ENCODE measurements at places on chromosomes 3 and 15.
A peak's percentile ranks its signal among the peaks of the same experiment; 100 is the strongest.

DNA sequence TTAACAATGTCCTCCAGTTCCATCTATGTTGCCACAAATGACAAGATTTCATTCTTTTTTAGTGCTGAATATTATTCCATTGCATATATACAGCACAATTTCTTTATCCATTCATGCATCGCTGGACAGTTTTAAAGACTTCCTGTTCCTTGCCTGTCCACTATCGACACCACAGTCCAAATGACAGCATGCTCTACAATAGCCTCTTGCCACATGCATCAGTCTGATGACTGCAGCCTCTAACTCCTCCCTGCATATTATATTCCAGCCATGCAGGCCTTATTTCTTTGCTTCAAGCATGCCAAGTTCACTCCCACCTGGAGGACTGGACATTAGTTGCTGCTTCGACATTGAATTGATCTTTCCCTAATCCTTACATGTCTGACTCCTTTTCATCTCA is 306.2 kb downstream of the FOXP1 start:
- DNase-seq: no peak

GRCh38 chr3:18153571-18154173 is 271.5 kb downstream of the SATB1 start:
- DNase-seq: peak; percentile 34

GRCh38 chr3:10334459-10334858 is 13.5 kb upstream of the SEC13 start:
- DNase-seq: no peak

- DNase-seq: no peak
Measured at GRCh38 chr15:23854203-23854911, 167.3 kb upstream of the NDN start.

DNA sequence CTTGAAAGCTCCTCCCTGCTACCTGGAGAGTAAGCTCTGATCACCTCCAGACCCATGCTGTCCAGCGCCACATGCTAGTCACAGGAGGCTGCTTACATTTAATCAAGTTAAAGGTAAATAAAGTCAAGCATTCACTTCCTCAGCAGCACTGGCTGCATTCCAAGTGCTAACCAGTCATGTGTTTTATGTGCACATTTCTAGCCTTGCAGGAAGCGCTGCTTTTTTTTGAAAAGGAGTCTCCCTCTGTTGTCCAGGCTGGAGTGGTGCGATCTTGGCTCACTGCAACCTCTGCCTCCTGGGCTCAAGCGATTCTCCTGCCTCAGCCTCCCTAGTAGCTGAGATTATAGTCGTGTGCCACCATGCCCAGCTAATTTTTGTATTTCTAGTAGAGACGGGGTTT is 279.2 kb downstream of the GABRG3 start:
- no peak for DNase-seq

GRCh38 chr3:50633230-50633790 is 16.4 kb downstream of the MAPKAPK3 start:
- no peak for DNase-seq

GRCh38 chr3:55857633-55858032 is 370.5 kb upstream of the WNT5A start:
- DNase-seq: no peak

DNA sequence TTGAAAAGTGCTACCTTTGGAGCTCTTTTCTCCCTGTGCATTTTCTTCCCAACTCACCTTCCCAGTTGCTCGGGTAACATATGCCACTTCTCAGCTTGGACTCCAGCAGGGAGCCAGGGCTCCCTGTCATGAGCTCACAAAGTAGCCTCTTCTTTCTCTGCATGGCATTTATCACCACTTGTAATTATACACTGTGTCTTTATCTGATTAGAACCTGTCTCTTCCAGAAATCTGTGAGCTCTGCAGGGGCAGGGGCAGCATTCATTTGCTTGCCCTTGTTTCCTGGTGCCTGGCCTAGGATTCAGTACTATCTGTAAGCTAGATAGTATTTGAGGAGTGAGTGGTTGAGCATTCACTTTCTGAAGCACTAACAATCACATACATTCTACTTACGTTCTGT is 100.9 kb downstream of the CLSTN2 start:
- DNase-seq: no peak

- no peak for DNase-seq
Measured at GRCh38 chr3:76550522-76551201, 489.2 kb upstream of the ROBO2 start.

DNA sequence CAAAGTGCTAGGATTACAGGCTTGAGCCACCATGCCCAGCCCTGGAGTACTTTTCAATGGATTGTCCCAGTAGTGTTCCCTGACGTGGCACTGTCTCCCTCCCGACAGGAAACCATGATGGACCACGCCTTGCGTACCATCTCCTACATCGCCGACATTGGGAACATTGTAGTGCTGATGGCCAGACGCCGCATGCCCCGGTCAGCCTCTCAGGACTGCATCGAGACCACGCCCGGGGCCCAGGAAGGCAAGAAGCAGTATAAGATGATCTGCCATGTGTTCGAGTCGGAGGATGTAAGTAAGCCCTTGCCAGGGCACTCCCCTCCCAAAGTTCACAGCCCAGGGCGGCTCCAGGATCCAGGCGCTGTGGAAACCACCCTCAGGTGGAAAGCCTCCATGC is 168.1 kb downstream of the NSMCE3 start:
- no peak for DNase-seq

DNA sequence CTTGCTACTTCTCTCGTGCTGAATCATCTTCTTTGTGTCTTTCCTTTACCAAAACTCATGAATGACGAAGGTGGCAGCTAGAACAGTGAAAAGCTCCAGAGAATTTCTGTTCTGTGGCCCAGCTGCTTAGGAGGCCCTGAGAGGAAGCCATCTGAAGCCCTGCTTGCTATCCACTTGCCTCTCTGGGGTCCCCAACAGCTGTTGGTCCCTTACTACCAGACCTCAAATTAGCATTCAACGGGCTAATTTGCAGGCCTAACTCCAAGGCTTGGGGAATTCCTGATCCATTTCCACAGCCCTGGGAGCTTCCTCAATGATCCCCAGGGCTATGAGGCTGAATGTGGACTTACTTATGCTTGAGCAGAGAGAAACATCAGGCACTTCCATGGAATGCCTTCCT is 37.5 kb upstream of the FSTL1 start:
- DNase-seq: no peak

GRCh38 chr15:71788646-71789579 is 21.4 kb upstream of the NR2E3 start:
- DNase-seq: peak; percentile 24

DNA sequence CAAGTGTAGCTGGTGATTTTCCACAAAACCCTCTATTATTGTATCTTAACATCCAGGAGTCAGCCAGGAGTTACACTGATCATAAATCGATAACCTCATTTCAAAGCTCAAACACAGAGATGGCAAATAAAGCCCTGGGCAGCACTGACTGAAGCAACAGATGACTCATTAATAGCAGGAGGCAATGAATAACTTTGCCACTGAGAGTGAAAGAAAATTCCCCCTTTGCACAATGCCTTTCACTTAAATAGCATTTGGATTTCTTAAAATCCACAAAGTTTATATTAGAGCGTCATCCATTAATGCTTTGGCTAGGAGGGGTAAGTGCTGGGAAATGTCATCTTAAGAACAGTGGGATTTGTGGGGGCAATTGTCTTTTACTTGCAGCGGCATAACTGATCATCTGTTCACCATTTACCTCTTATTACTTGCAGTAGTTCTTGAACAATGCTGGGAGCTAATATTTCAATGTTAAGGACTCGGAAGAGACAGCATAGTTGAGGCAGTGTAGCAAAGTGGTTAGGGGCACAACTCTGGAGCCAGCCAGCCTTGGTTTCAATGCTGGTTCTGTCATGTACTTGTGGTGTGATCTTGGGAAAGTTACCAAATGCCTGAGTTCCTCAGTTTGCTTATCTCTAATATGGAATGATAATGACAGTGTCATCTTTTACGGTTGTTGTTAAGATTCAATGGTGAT is 630.4 kb upstream of the TBL1XR1 start:
- no peak for DNase-seq

GRCh38 chr3:163364717-163365116 is 1713.6 kb downstream of the SI start:
- no peak for DNase-seq

DNA sequence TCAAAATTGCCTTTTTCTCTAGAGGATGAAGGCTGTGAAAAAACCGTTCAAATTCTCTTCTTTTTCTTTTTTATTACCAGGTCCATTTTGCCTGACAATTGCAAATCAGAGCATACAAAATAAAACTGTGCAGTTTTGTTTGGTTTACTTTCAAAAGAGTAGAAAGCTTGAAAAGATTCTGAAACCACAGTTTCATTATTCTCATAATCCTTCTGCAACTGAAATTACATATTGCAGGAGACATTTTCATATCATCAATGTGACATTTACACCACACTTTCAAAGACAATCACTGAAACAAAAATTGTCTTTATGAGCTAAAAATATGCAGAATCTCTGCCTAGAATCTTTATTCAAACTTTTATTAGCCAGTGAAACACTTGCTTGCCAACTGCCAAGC is 296.4 kb upstream of the TPRG1 start:
- no peak for DNase-seq

- no peak for DNase-seq
Measured at GRCh38 chr15:38085114-38085513, 150.7 kb downstream of the TMCO5A start.

DNA sequence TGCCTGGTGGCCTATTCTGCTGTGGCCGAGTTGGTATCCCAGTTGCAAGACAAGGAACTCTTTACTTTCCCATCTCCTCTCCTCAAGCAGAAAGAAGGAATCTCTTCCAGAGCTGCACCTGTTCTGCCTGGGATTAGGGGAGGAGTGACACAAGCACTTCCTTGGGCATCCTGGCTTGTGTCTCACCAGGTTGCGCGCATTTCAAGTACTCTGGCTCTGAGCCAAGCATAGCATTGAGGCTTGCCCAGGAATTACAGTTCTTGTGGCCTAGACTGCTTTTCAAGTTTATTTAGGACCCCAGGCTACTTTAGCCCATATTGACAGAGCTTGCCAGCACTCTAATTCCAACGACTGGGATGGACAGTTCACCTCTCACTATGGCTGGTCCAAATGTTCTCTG is 150.5 kb downstream of the RSRC1 start:
- no peak for DNase-seq

DNA sequence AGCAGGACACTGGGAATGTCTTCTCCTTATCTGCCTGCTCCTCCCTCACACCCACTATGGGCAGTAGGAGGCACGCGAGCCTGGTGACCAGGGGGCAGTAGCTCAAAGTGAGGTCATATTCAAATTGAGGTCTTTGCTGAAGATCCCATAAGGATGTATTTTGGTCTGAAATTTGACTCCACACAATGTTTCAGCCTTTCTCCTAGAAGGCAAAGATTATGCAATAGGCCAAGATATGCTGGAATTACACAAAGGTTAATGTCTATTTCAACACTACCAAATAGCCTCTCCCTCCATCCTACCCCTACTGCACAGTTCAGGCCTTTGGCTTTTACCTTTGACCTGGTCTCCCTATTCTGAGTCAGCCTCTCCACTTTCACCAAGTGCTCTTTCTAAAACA is 203.0 kb downstream of the TIGIT start:
- DNase-seq: no peak

DNA sequence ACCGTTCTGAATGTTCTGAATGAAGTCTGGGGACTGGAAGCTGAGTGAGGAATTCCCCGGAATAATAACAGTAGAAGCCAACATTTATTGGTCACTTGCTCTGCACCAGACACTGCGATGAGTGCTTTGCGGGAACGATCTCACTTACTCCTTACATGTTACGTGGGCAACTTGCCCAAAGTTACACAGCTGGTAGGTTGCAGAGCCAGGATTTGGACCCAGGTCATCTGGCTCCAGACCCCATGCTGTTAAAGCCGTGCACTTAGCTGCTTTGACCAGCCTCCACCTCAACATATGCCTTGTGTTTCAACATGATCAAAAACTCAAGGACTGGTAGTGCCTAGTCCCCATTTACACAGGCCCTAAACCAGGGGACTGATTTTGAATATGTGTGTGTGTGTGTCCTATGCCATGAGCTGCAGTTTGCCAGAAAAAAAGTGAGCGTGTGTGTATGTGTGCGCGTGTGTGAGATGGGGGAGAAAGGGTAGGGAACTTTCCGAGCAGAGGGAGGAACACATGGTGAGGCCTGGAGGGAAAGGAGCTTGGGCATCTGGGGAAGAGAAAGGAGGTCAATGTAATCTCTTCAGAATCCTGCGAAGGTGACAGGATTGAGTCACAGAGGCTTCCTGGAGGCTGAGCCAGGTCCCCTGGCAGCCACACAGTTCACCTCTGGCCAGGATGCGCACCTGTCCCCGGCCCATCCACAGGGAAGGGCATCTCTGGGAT is 28.9 kb downstream of the LINGO1 start:
- no peak for DNase-seq

DNA sequence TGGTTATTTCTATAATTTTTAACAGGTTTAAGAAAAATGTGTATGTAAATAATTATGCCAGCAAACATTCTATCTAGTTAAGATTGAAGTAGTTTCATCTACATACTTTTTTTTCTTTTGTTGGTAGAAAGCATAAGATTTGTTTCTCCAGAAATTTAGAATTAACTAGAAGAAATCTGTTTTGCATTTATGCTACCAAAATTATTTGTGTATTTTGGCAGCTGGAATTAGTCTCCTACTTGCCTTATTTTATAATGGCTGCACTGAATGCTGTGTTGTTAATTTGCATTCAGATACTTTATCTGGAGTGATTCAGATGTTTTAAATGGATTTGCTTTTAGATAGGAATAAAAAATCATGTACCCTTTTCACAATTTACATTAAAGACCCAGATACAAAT is 100.2 kb upstream of the NAALADL2 start:
- DNase-seq: no peak

- no peak for DNase-seq
Measured at GRCh38 chr3:188974856-188975599, 196.7 kb upstream of the TPRG1 start.

DNA sequence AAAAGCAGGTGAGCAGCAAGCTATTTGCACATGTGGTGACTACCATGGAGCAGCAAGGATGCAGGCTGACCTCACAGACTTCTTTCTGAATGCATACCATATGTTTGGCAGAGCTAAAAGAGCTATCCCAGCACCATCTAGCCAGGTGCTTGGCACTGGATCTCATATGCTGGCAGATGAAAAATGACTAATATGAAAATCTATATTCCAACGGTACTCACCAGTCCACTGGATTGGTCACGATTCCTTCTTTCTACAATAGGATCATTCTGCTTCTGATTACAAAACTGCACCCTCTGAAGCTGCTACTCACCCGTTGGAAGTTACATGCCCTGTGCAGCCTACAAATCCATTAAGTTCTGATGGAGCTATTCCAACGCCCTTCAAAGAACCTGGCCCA is 714.3 kb upstream of the CFAP20DC start:
- no peak for DNase-seq

DNA sequence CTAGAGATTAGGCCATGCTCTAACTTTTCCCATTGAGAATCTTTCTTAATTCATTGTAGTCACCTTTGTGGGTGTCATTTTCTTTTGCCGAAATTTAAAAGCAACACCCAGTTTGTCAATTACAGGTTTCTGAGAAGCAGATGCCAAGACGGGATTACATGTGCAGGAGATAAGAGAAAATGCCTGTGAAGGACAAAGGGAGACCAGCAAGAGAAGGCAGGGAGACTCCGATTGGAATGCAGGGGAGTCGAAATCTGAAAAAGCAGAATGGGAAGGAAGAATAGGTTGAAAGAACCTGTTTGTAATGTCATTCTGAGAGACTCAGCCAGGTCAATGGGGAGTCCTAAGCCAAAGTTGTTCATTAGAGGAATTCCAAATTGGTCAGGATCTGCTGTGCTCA is 3.6 kb upstream of the DPH6 start:
- DNase-seq: no peak
